ENCODE measurements at places on chromosomes 5 and 9.

DNA sequence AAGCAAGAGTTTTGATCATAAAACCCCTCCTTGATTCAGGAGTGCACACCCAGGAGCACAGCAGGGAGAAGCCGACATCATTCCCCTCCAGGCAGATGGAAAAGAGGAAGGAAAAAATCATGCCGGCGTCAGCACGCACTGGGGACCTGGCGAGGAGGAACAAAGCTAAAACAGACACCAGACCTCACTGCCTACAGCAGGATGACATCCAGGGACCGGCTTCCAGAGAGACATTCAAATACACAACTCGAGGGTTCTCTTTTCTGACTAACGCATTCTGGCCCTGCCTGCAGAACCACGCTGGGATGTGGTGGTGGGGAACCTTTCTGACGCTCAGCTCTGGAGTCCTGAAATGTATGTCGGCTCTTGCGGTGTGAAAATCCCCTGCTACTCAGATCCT is 2.7 kb downstream of the UBAC1 start:
- H3K27ac ChIP-seq, result no peak overlapping the region
- no peak for DNase-seq
- H3K4me1 ChIP-seq, result peaks cover 3% of the 10 kb centered on the region
- no peak overlapping the region for H3K4me3 ChIP-seq

- no peaks in the 10 kb centered on the region for H3K27me3 ChIP-seq
- no peaks in the 10 kb centered on the region for H3K36me3 ChIP-seq
- peak overlapping the region; percentile 94 for H3K27ac ChIP-seq
- H3K4me1 ChIP-seq, result peaks cover 34% of the 10 kb centered on the region
These were observed 102.6 kb downstream of the RGS3 start for GRCh38 chr9:113566016-113566711.

- no peaks in the 10 kb centered on the region for H3K36me3 ChIP-seq
- H3K27ac ChIP-seq, result no peak overlapping the region
- H3K27me3 ChIP-seq, result no peaks in the 10 kb centered on the region
- DNase-seq, result no peak
- H3K4me1 ChIP-seq, result no peaks in the 10 kb centered on the region
These were observed 189.9 kb upstream of the VCAN start for GRCh38 chr5:83281658-83282057.

- DNase-seq, result no peak
- no peak overlapping the region for H3K4me3 ChIP-seq
- H3K27me3 ChIP-seq, result no peaks in the 10 kb centered on the region
- H3K36me3 ChIP-seq, result no peaks in the 10 kb centered on the region
- H3K27ac ChIP-seq, result no peak overlapping the region
These were observed 46.7 kb downstream of the WNK2 start for GRCh38 chr9:93230601-93231000.

DNA sequence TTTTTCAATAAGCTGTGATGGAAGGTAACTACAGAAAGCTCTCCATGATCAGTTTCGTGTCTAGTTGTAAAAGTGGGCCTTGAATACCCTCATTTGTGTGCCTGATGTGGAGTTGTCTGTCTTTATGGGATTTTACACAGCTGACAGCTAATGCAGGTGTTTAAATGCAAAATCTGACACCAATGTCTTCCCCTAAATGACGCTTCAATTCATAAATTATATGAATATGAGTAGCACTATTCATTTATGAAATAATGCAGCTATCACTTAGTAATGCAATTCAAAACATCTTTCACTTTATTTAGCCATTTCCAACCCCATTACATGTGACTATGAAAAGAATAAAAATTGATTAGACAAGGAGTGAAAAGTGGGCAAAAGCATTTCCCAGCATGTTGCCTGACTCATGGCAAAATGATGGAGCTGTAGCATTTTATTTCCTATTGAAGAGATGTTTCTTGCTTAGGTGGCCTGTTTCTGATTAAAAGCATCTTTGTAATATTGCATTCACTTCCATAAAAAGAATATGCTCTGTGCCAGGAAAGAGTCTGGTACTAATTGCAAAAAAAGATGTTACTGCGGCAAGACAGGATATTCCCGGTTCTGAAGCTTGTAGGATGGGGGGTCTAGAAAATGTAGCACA is 116.7 kb upstream of the HAPLN1 start:
- H3K4me3 ChIP-seq, result no peak overlapping the region
- no peak for DNase-seq
- H3K4me1 ChIP-seq, result no peaks in the 10 kb centered on the region
- H3K27ac ChIP-seq, result no peak overlapping the region
- H3K27me3 ChIP-seq, result no peaks in the 10 kb centered on the region

DNA sequence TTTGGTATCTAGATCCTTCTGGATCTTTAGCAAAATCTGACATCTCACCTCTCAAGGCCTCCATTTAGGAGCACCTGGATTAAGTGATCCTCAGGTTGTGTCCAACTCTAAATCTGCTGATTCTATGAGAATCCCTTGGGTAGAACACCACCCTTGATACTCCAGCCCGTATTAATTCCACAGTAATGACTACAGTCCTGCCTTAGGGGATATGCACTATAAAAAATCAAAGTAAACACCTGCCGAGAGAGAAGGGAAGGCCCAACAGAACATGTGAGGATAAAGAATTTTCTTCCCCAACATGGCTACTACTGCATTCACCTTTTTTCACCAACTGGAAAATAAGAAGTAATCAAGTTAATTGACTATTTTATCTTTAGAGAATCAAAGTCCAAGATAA is 27.6 kb downstream of the DAP start:
- no peaks in the 10 kb centered on the region for H3K4me1 ChIP-seq
- no peak overlapping the region for H3K27ac ChIP-seq
- no peak for DNase-seq
- no peaks in the 10 kb centered on the region for H3K27me3 ChIP-seq
